ENCODE measurements at places on chromosomes 12 and 14.

- DNase-seq, result no peak
Measured at GRCh38 chr12:93676408-93677194, 574 bp upstream of the CRADD start.

DNA sequence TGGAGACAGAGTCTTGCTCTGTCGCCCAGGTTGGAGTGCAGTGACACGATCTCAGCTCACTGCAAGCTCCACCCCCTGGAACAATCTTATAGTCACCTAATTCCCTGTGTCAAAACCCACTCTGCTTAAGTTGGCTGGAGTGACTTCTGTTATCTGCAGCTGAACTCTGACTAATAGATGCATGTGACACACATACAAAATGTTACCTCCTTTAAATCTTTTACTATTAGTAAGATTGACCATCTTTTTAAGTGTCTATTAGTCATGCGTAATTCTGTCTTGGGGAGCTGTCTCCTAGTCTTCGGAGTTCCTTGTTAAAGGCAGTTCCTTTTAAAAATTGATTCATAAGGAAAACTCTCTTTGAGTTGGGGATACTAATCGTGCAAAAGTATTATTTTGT is 7.4 kb downstream of the IFI27L1 start:
- no peak for DNase-seq

GRCh38 chr14:71967704-71968103 is 35.5 kb downstream of the RGS6 start:
- DNase-seq, result no peak

- no peak for DNase-seq
Measured at GRCh38 chr14:31939934-31940333, 137.2 kb upstream of the ARHGAP5 start.

DNA sequence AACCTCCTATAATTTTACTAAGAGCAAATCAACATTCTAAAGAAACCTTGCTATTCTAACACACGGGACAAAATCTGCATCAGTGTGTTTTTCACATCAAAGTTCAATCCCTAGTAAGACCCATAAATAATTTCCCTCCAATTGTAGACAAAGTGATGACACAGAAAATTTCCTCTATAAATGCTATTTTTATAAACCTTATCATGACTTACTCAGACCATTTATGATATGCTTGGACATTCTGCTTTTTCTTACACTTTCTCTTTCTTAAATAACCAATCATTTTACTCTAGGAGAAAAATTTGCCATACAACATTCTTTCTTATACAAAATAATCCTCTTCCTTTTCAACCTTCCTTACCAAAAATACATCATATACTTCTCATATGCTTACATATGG is 67.0 kb downstream of the SDR9C7 start:
- no peak for DNase-seq

DNA sequence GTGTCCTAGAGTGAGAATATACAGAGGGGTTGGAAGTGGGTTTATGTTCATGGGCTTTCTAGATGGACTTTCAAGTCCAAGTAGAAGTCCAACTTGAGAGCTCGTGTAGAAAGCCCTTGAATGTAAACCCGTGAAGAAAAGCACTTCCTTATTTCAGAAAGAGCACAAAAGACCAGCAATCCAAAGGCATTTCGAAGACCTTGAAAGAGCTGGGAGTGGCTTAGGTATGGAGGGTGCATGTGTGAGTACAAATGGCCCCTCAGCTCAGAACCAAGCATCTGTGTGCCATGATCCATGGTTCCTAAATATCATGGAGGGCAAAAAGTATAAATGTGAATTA is 160.7 kb downstream of the ETV6 start:
- no peak for DNase-seq

- peak; percentile 38 for DNase-seq
Measured at GRCh38 chr14:106586098-106586704, 1059.8 kb downstream of the TMEM121 start.

- no peak for DNase-seq
Measured at GRCh38 chr12:58138424-58138823, 197.1 kb downstream of the ATP23 start.

GRCh38 chr14:55277972-55278740 is 6.9 kb downstream of the FBXO34 start:
- DNase-seq, result no peak

DNA sequence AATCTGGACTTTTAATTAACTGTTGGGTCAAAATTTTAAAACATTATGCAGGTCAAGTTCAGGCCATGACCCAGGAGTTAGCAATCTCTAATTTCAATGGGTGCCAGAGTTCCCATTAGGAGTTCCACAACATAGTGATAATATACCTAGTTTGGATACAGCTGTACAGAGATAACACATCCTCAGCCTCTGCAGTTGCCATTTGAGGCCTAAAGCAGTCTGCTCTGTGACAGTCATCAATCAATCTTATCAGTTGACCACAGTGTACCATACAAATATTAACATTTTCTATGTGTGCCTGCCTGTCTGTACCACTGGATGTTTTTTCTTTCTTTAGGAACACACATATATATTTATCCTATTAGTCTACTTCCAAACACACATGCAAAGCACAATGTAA is 54.0 kb upstream of the BBS10 start:
- DNase-seq, result no peak

DNA sequence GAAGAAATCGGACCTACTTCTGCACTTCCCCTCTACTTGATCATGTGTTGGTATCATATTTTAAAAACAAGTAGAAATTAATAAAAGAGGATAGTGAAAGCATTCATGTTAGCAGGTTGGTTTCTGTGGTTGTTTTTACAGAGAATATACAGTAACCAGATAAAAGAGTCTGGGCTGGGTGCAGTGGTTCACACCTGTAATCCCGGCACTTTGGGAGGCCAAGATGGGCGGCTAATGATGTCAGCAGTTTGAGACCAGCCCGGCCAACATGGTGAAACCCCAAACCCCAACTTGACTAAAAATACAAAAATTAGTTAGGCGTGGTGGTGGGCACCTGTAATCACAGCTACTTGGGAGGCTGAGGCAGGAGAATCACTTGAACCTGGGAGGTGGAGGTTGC is 55.9 kb downstream of the LRP6 start:
- DNase-seq, result peak; percentile 69

- DNase-seq, result no peak
Measured at GRCh38 chr12:80118565-80119324, 19.4 kb downstream of the OTOGL start.

DNA sequence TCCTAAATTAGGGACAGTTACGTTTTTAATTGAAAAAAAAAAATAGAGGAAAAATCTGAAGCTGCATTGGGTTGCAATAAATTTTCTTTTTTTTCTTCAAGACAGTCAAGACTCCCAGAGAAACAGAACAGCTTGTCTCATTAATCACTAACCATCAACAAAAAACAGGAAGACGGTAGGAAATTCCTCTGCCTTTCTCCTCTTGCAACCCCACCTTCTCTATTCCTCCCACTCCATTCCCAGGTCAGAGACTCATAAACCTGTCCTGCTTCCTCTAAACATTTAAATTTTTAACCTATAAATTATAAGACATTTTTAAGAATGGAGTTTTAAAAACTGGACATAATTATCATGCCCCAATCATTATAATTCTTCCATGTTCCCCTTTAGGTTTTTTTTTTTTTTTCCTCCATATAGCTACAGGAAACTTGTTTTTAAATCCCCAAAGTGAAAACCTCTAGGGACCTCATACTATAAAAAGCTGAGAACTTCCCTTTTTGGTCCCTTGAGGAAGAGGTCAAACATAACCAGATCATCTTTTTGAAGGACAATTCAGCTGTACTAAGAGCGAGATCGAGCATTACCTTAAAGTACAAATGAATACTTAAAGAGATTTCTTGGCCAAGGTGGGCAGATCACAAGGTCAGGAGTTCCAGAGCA is 36.0 kb downstream of the CPM start:
- no peak for DNase-seq

- DNase-seq, result no peak
Measured at GRCh38 chr12:20450591-20451180, 82.3 kb downstream of the PDE3A start.

GRCh38 chr12:126389961-126390360 is 1324.7 kb downstream of the AACS start:
- no peak for DNase-seq
